ENCODE measurements at places on chromosomes 7 and 10.

- DNase-seq, result no peak
Observed at GRCh38 chr7:70726951-70727378, 405.0 kb upstream of the GALNT17 start.

GRCh38 chr7:100826514-100827329 lies 601 bp downstream of the EPHB4 start:
- DNase-seq, result no peak

DNA sequence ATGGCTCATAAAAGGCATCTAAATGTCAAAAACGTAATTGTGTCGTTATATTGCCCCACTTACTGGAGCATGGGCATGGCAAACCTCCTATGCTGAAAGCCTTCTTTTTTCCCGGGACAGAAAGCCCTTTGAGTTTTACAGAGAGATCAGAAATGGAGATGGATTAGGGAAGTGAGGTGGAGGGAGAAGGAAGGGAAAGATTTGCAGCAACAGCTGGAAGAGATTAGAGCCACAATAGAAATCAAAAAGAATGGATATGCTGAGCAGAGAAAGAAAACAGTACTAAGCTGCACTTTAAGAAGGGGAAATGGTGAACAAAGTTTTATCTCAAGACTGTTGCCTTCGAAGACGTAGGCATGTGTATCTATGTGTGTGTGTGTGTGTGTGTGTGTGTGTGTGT lies 97.2 kb upstream of the PCGF5 start:
- DNase-seq, result no peak

DNA sequence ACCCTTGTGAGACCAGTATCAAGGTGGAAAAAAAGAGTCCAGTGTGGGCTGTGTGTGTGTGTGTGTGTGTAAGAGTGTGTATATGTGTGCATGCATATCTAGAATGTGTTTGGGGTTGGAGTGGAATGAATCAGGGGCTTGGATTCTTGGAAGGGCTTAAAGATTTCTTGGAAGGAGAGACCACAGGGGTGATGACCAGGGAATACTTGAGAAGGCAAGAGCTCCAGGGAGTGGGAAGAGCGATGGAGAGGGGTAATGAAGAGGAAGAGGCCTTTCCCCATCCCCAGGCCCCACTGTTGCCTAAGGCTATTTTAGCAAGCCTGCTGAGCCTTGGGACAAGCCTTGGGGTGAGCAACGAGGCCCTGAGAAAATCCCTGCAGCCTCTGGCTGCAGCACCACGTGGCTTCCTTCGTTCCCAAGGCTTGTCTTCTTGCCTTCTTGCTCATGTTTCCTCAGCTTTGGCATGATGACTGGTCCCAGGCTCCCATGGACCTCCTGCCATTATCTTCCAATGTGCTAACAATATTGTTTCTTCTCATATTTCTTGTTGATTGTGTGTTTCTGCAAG lies 663.4 kb downstream of the INHBA start:
- DNase-seq, result no peak

GRCh38 chr7:17680943-17681351 lies 259.3 kb downstream of the SNX13 start:
- DNase-seq, result no peak

DNA sequence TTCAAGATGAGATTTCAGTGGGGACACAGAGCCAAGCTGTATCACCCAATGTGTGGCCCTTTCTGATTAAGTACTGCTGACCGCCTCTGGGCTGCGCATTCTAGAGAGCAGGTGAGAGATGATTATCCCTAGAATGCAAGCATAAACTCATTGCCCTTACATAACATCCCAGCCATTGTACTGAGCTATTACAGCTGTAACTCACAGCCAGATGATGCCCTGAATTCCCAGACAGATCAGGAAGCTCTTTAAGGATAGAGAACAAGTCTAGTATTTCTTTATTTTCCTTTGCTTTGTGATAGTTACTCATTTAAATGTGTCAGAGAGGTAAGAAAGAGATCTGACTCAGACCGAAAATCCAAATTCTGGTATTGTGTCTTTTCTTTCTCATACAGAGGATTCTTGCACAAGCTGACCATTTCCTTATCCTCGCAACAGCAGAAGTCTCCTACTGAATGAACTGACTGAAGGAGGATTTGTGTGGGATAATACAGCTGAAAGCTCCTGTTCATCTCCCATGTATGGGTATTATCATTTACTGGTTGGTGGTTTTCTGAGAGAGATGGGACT lies 58.4 kb downstream of the ZNF22 start:
- DNase-seq, result no peak

GRCh38 chr7:93883078-93883916 lies 7.3 kb downstream of the TFPI2 start:
- DNase-seq, result no peak

GRCh38 chr10:93034426-93034825 lies 26.2 kb upstream of the CYP26C1 start:
- no peak for DNase-seq

- DNase-seq, result no peak
Observed at GRCh38 chr7:42351316-42351935, 114.4 kb upstream of the GLI3 start.

GRCh38 chr7:45606050-45606449 lies 31.9 kb downstream of the ADCY1 start:
- no peak for DNase-seq

DNA sequence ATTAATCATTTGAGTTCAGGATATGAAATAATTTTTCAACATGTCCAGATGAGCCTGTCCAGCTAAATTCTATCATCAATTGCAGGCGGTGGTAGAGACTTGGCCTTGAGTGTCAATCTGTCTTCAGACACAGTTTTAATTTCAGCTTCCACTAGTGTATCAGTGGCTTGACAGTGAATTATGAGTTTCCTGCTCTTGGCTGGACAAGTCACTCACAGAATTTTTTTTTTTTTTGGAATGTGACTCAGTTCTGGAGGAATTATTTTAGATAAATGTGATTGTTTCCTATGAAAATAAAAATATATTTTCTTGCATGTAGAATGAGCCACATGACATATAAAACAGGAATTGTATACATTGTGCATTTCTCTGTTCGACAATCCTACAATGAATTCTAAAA lies 319.9 kb upstream of the AKR1E2 start:
- DNase-seq, result no peak

DNA sequence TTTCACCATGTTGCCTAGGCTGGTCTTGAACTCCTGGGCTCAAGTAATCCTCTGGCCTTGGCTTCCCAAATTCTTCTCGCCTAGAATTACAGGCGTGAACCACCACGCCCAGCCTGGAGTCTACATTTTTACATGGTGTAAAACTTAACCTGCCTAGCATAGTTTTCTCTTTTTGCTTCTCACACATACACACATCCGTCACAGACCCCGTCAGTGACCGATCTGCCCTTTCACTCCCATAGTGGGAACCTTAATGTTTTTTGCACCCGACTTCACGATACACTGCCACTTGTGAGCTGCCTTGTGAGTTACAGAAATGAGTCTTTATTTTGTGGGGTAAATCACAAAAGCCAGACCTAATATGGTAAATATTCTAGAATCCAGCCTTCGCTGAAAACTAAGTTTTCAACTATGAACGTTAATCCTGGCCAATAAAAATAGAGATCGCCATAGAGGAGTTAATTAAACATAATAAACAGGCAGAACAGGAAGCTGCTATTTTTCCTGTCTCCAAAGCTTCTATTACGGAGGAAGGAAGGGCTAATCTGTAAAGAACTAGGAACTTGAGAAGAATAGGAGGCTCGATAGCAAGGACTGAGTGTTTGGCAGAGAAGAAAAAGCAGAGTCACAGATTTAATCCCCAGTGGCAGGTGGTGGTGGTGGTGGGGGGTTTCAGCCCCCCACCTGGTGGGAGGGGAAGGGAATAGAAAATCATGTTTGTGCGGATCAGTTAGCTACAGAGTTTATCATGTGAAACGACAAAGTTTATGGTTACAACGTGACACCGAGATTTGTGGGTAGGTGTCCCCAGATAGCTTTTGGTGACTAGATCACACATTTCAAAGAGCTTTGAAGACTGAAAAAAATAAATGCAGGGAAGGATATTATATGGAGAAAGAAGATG lies 14.7 kb upstream of the FAM171A1 start:
- DNase-seq, result no peak

DNA sequence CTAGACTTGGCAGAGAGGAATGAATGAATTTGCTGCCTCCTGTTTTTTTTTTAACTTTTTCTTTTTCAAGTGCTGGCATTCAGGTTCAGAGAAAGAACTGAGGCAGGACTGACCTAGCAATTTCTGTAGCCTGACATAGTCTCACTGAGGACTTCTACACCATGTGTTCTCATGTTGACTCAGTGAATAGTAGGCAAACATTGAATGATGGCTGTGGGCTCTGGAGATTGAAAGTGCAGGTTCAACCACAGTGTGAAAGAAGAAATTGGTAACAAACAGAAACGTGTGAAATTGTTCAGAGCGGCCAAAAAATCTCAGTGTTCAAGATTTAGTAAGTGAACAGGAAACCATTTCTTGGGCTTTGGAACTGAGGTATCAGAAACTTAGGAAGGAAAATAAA lies 322.4 kb upstream of the GHITM start:
- no peak for DNase-seq

- DNase-seq, result no peak
Observed at GRCh38 chr10:44033008-44033407, 351.9 kb downstream of the CXCL12 start.

DNA sequence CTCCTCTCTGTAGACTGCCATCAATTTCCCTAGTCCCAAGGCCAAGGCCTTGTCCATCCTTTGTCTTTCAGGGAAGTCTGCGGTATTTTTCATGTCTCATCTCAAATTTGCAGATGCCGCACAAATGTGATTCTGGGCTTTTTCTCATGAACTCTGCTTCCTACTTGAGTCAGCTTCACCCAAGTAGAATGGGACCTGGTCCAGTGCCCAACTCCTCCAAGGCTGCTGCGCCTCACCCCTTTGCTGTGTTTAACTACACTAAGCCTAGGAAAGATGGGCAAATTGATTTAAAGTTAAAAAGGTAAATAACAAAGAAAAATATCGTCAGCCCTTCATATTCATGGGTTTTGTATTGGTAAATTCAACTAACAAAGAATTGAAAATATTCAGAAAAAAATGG lies 1092.6 kb upstream of the AUTS2 start:
- no peak for DNase-seq

DNA sequence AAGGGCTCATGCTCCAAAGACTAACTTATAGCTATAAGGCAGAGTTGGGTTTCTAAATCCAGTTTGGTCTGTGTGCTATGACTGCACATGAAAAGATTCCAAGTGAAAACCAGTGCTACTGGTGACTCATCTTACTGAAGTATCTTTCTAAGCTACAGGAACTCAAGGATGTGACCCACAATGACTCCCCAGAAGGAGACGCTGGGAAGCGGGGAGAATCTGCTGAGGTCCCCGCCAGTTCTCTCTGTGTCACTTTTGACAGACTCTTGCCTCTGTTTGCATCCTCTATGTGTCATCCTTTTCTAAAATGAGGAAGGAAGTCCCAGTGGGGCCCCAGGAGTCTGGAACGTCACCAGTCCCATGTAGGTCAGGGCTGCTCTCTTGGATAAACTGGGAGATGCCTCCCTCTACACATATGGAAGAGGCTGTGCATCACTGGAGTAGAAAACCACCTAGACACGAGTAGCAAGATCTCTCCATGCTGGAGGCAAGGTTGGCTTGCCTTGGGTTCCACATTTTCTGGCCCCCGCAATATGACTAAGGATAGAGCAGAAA lies 28.8 kb upstream of the GPR26 start:
- no peak for DNase-seq

- DNase-seq, result no peak
Observed at GRCh38 chr7:4177001-4177400, 505.1 kb upstream of the FOXK1 start.

GRCh38 chr7:82194016-82194643 lies 249.4 kb downstream of the CACNA2D1 start:
- DNase-seq, result no peak

DNA sequence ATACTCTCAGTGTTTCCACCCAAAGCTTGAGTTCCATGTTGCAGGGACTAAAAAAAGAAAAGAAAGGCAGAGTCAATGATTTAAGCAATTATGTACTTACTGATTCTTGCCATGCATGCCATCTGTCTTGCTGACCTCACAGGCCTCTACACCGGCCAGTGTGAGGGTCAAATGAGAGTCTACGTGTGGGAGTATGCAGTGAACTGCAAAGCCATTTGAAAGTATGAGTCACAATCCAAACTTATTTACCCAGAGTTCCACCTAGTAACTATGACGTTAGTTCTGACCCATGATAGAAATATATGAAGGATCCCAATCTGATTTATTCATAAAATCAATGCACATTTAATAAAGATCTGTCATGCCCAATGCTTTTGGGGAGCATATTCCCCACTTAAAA lies 26.5 kb downstream of the PDE1C start:
- DNase-seq, result no peak

- no peak for DNase-seq
Observed at GRCh38 chr7:85469446-85470010, 282.7 kb upstream of the SEMA3D start.

- no peak for DNase-seq
Observed at GRCh38 chr10:24882047-24882698, 70.2 kb downstream of the PRTFDC1 start.

- no peak for DNase-seq
Observed at GRCh38 chr10:6473901-6474370, 106.1 kb downstream of the PRKCQ start.

DNA sequence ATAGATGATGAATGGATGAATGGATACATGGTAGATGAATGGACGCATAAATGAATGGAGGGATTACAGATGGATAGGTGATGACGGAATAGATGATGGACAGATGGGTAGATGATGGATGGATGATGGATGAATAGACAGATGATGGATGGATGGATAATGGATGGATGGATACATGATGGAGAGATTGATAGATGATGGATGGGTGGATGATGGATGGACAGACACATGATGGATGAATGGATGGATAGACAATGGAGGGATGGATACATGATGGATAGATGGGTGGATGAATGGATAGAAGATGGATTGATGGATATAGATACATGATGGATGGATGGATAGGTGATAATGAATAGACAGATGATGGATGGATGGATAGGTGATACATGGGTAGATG lies 8.8 kb upstream of the PDGFA start:
- no peak for DNase-seq

GRCh38 chr7:120742372-120742771 lies 115.6 kb downstream of the TSPAN12 start:
- DNase-seq, result peak; percentile 38

- DNase-seq, result no peak
Observed at GRCh38 chr10:78184851-78185692, 151.4 kb downstream of the RPS24 start.

DNA sequence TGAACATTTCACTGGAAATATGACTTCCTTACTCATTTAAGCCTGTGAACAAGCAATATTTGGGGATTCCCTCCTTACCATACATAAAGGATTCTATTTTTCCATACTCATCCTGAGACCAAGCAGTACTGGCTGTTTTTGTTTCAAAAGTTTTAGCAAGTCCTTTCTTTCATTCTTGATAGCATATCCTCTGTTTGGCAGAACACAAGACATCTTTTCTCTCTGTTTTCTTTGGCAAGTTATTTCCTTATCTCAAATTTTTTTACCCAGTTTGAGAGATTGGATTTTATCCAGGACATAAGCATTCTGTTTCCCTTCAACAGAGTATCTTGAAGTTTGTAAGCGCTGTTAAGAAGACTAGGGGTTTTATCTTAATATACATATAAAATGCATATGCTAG lies 3.0 kb upstream of the WASL start:
- DNase-seq, result no peak

GRCh38 chr10:92523639-92524038 lies 50.3 kb downstream of the IDE start:
- no peak for DNase-seq

- no peak for DNase-seq
Observed at GRCh38 chr10:4813023-4813422, 13.0 kb upstream of the AKR1E2 start.
